Muscle of back (tissue), 13 donors: ENCODE measurements at places on chromosomes 5 and 9.

GRCh38 chr9:84404095-84404686, 63.6 kb upstream of the SLC28A3 start:
- DNase-seq, result no peak

DNA sequence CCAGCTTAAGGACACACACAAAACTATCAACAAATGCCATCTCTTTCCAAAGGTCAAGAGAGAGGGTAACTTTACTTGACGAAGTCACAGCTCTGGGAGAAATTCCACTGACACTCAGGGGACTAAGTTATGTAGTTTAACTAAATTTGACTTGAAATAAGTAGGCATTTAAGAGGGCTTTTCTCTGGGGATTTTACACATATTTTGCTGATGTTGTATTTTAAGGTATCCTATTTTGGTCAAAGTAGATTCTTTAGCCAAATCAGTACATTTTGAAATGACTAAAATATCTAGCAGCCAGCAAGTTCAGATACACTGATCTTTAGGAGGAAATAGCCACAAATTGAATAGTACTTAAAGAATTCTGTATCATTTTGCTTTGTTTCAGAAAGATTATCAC, 652.0 kb downstream of the PDE4D start:
- DNase-seq, result no peak

DNA sequence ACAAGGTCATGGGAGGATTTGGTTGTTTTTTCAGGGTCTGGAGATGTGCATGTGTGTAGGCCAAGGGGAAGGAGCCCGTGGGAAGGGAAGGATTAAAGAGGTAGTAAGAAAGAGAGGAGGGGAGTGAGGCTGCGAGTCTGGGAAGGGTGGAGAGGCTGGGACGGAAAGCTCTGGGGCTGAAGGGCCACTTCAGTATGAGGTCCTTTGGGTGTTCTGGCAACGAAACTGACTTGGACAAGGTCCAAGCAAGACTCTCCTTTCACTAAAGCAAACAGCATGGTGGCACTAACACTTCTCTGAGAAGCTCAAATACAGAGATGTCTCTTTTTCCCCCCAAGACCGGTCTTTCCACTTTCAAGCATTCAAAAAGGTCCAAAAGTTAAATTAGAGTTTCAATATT, 394.5 kb downstream of the ARHGEF28 start:
- DNase-seq, result no peak

DNA sequence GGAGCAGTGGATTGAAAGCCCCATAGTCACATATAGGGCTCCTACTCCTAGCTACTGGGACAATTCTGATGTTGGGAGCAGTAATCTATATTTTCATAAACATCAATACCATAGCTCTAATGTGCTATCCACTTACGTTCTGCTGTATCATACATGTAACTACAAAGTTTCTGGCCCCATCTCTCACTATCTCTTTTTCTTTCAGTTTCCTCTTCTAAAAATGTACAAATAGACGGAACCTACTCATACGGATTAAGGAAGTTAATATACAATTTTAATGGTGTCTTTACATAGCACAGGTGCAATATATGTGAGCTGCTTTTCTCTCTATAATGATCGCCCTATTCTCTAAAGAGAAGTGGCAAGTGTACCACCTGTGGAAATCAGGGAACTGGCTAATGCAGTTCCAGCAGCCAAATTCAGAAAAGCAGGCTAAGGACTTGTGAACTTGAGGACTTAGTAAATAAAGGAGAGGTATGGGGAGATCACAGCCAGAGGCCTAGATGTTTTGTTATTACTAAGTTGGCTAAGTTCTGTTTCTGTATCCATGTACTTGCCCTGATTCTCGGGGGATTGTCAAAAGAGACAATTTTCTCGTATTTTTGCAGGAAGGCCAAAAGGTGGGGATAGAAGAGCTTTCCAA, 1021.9 kb downstream of the CDH12 start:
- DNase-seq, result no peak

DNA sequence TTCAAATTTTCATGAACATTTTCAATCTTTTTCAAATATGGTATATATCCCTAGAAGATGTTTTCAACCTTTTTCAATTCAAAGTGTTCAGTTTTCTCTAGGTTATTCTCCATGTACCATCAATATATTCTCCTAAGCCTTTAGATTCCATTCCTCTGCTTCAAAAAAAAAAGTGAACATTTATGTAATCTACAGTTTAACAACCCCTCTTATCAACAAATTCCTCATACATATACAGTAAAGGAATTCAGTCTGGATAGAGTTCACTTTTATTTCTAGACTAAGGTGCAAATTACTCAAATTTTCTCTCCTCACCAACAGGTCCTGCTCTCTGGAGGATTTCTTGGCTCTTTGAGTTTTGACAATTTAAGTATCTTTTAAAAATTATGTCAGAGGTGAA, 150.0 kb downstream of the ARL15 start:
- no peak for DNase-seq

- DNase-seq, result no peak
Observed at GRCh38 chr9:89843591-89843990, 238.8 kb downstream of the GADD45G start.

- no peak for DNase-seq
Observed at GRCh38 chr5:99349787-99350186, 421.0 kb upstream of the CHD1 start.
